ENCODE measurements at places on chromosomes 3 and 15.

GRCh38 chr3:2653706-2654105, 456.5 kb downstream of the IL5RA start:
- DNase-seq, result no peak

GRCh38 chr15:67085818-67086636, 20.6 kb downstream of the SMAD3 start:
- no peak for DNase-seq

DNA sequence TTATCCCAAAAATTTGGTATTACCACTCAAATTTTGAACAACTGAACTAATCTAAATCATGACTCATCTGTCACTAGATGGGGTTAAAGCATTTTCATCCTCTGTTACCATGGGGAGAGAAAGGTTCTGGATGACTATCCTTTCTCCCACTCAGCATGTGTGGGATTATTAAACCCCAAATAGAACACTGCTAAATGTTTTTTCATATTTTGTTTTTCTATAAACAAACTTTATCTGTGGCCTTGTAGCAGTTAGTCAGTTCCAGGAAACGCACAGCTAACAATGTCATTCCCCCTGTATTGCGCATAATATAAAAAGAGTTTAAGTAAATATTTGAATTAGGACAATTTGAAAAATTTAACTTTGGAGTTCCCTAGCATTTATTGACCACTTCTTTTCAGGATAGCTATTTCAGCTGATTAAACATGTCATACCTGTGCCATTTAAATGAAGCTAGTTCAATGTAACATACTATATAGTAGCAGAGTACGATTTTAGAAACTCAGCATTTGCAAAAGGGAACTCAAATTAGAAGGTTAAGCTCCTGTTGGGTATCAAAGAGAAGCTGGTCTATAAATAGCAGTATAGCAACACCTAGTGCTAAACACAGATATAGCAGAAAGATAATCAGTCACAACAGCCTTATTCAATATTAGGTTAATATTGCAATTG, 9.2 kb upstream of the TMEM212 start:
- no peak for DNase-seq

DNA sequence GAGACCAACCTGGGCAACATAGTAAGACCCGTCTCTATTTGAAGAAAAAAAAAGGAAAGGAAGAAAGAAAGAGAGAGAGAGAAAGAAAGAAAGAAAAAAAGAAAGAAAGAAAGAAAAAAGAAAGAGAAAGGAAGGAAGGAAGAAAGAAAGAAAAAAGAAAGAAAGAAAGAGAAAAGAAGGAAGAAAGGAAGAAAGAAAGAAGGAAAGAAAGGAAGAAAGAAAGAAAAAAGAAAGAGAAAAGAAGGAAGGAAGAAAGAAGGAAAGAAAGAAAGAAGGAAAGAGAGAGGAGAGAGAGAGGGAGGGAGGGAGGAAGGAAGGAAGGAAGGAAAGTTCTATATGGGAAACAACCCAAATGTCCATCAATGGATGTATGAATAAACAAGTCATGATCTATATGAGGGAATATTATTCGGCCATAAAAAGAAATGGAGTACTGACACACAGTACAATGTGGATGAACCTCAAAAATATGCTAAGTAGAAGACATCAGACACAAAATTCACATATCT, 28.8 kb upstream of the TM4SF1 start:
- no peak for DNase-seq

GRCh38 chr3:111850537-111850936, 8.5 kb upstream of the PHLDB2 start:
- DNase-seq, result no peak

- no peak for DNase-seq
These were observed 5.6 kb downstream of the PLXNA1 start for GRCh38 chr3:126988451-126989021.

GRCh38 chr3:194056731-194057415, 79.1 kb upstream of the HES1 start:
- DNase-seq, result no peak

DNA sequence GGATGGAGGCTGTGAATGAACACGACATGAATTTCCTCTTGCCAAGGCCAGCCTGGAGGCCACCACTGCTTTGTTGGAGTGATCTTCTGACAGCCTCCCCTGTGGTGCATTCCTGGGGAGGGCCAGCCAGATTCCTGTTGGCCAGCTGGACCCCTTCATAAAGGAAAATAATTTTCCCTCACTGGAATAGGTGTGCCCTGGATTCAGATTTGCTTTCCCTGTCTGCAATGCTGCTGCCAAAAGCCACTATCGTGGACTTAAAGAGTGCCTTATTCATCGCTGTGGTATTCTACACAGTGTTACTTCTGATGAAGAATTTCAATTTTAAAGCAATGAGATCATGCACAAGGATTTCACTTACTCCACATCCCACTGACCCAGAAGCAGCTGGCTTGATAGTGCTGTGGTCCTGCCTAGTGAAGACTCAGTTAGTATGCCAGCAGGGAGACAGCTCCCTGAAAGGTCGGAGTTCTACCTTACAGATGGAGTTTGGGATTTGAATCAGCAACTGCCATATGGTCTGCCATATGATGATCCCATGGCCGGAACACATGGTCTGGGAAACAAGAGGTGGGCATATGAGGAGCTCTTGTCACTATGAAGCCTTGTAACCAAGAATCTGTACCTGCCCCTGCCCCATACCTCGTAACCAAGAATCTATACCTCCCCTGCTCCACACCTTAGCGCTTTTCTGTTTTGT, 145.2 kb downstream of the KLF13 start:
- DNase-seq, result no peak

DNA sequence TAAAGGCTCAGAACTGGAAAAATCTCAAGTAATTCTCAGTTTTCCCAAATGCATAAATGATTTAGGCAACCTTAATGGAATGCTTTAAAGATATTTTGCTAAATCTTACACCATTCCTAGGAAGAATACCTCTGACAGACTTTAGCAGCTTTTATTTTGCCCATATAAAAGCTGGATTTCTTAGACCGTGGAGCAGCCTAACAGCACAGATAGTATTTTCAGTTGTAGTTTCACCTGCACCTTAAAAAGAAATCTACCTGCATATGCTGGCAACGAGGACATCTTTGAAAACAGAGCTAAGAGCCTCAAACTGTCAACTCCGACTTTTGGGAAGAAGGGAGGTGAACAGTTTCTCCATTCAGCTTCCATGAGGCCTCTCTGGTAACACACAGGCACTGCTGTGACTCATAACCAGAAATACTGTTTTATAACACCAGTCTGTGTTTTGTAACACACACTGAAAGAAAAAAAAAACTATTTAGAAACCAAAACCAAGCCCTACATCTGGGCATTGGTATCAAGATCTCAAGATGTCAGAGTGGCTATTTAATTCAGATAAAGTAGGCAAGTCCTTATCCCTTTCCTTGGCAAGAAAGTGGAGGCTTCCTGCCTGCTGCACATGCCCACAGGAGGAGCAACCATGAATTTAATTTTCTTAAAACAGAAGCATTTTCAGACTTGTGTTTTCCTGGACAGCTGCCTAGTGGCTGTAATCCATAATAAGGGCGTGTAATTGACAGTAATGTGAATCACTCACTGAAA, 181.5 kb upstream of the ICE2 start:
- DNase-seq, result peak; percentile 19

DNA sequence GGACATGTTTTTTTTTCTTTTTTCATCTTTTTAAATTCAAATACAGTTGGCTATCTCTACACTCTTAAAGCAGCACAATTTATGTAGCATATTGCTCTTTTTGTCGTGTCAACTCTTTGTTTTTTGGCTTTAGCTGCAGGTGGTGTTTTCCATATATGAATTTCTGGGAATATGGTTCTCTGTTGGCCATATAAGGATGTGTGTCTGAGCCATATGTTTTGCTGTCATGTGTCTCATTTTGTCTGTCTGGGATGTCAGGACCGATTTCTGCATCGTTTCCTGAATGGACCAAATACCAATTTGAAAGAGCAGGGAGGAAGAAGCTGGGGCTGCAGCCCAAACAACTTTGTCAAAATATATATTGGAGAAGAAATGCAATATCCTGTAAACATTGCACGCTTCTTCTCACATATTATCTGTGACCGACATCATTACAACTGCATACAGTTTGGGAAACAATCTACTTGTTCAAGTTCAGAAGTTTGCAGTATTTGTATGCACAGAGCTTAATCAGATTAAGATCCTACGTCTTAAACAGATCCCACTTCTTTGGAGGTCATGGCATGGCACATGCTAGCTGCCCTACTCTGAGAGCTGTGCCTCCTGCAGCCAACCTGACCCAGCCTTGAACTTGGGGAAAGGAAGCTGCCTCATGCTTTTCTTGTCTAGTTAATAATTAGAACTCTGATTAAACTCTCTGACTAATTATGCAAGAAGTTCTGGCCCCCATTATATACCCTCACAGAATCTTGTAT, 4.0 kb upstream of the SATB1 start:
- DNase-seq, result no peak

DNA sequence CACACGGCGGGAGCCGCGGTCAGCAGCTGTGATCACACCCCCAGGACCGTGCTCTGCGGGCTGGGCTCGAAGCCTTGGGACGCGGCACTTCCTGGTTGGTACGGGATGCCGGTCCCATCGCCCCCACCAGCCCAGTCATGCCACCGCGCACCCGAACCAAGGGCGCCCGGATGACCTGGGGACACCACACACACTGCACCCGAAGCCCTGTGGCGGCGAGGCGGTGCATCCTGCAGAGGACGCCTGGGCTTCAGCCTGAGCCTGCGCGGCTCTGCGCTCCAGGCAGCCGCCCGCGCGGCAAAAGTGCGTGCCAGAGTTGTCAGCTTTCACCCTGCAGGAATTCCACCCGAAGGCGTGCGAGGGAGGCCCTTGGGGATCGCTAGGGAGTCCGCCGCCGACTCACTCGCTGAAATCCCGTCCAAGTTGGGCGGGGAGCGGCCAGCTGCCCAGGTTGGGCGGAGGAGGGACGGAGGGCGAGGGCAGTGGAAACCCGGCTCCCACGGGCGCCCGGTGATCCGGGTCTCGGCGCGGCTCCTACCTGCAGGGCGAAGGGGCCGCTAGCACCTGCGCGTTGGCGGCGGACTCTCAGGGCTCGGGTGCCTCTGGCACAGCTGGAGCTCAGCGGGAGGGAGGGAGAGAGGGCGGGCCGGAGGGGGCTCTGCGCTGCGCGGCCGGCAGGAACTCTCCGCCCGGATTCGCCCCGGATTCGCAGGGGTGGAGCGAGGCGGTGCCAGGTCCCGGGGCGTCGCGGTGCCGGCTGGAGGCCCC, at the start of gene PLD1:
Gene PLD1, minus strand, starts transcription at position 623 of the 768 bp plus-strand sequence. CDS start 72,432 bp downstream, outside the sequence.
- peak; percentile 29 for DNase-seq

DNA sequence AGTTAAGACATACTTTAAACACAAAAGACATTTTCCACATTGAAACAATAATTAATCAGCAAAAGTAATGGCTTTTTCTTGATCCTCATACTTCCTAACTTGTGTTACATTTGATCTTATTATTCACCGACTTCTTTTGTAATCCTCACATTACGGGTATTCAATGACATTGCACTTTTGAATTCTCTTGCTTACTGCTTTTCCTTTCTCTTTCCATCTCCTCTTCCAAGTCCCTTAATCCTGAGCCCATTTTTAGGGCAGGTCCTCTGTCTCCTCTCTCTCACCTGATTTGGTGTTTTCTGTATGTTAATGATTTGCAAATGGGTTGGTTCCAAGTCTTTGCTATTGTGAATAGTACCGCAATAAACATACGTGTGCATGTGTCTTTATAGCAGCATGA, 48.5 kb upstream of the RAP2B start:
- DNase-seq, result no peak

- DNase-seq, result no peak
These were observed 344.7 kb downstream of the NEK10 start for GRCh38 chr3:27024493-27024892.

DNA sequence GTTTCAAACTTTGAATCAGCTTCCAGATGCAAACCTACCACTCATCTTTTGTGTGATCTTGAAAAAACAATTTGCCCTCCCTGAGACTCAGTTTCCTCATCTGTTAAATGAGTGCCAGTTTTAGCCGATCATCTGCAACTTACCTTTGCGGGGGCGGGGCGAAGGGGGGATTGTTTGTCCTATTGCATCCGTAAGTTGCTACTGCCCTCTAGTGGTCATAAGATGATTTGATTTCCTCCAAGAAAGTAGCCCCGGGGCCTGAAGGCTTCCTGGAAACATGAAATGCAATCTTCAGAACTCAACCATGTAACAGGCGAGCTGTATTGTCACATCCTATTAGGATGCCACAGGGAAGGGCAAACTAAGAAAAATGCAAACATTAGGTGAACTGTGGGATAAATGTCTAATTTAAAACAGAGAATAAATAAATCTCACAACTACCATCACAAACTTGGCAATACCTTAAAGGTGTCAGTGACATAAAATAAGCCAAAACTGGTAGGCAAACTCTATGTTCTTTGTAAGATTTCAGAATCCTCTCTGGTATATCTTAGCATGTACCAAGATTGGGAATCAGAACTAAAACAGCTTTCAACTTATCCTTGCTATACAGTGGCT, 63.5 kb upstream of the CLDN18 start:
- DNase-seq, result peak; percentile 28

- DNase-seq, result peak; percentile 95
These were observed 15.4 kb downstream of the TPRA1 start for GRCh38 chr3:127574880-127575878.

GRCh38 chr3:172238188-172238587, 198.8 kb downstream of the FNDC3B start:
- DNase-seq, result no peak

DNA sequence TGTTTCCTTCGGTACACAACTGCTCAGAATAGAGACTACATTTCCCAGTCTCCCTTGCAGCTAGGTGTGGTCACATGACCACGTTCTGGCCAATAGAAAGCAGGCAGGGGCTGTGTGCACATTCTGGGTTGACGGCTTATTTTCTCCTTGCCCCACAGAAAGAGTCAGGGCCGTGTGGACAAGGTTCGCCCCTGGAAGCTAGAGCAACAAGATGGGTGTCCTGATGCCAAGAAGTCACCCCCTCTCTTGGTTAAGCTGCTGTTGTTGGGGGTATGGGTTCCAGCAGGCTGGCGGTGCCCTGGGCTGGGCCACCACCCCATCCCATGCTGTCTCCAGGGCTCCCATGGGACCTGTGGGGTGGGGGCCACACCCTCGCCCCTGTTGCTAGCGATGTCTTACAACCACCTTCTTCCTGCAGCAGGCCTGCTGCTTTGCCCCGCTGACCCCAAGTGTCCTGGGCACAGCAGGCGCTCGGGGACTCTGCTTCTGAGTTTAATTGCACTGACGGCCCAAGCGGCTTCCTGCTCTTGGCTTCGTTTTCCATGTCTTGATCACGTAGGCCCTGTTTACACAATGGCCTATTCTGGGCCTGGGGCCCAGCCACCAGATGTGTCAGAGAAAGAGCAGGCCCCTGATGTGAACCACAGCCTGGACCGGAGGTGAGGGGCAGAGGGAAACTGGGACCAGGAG, 24.9 kb downstream of the ABTB1 start:
- DNase-seq, result peak; percentile 66

DNA sequence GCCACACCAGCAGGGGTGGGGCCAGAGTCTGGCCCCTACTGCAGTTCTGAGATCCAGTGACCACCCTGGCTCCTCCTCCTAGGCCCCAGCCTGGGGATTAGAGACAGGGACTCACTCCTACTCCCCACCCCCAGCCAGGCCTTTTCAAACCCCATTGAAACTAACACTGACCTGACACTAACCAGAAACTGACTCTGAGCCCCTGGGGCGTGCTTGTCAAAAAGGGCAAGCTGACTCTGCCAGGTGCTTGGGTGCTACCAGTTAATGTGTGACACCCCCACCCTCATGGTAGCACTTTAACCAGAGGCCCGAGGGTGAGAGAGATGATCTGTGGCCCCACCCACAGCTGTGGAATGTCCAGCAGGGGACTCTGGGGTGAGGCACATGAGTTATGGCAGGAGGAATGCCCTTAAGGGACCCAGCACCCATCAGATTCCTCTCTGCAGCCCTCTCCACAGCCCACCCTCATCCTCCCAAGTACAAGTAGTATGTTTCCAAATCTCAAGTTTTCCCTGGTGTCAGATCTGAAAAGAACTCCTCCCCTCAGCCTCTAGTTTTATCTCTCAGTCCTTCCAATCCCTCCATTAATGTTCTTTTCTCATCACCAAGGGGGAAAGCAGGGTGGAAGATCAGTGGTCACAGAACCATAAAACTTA, 1.4 kb downstream of the PTH1R start:
- DNase-seq, result peak; percentile 56
